HepG2 (cell line): ENCODE measurements at places on chromosomes 11 and 22. TPM values are rescaled to one million over a fixed set of nuclear protein-coding genes. Genes with fewer than 3 reads are reported as not detected.

GRCh38 chr11:14974515-14975251 lies 2.5 kb upstream of the CALCA start:
- H3K36me3 ChIP-seq = no peaks in the 10 kb centered on the region
- no peaks in the 10 kb centered on the region for H3K4me1 ChIP-seq
- H3K4me3 ChIP-seq = no peak overlapping the region
- peaks cover 2% of the 10 kb centered on the region; the same call in 1 of the 2 replicates for H3K27me3 ChIP-seq
- peak; percentile 16 for DNase-seq
- H3K27ac ChIP-seq = no peak overlapping the region

DNA sequence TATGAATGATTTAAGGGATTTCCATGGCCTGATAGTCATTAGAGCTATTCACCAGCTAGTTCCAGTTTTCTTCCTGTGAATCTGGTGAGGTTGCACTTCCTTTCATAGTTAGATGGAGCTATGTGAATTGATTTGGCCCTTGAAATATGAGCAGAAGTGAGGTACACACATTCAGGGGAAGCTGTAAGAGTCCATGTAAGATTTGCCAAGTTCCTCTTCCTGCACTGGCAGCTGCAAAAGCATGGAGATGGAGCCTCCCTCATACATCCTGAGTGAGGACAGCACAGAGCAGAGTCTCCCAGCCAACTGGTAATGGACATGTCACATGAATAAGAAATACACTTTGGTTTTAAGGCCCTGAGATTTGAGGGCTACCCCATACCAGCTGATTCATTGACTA lies 111.7 kb downstream of the CD44 start:
- H3K27me3 ChIP-seq = no peaks in the 10 kb centered on the region
- peaks cover 3% of the 10 kb centered on the region; the same call in 1 of the 3 replicates for H3K36me3 ChIP-seq
- no peak overlapping the region for H3K27ac ChIP-seq
- DNase-seq = no peak
- H3K4me3 ChIP-seq = no peak overlapping the region

DNA sequence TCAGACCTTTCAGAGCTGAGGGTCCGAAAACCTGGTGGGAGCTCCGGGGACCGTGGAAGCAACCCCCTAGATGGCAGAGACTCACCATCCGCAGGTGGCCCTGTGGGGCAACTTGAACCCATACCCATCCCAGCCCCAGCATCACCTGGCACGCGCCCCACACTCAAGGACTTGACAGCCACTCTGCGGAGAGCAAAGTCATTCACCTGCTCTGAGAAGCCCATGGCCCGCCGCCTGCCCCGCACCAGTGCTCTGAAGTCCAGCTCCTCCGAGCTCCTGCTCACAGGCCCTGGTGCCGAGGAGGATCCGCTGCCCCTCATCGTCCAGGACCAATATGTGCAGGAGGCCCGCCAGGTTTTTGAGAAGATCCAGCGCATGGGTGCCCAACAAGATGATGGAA lies 2.0 kb downstream of the ARHGEF17 start:
- no peak for DNase-seq
- H3K27ac ChIP-seq = peak overlapping the region; percentile 99
- peak overlapping the region; percentile 86 for H3K4me3 ChIP-seq
- peaks cover 71% of the 10 kb centered on the region for H3K4me1 ChIP-seq
- no peaks in the 10 kb centered on the region for H3K27me3 ChIP-seq

DNA sequence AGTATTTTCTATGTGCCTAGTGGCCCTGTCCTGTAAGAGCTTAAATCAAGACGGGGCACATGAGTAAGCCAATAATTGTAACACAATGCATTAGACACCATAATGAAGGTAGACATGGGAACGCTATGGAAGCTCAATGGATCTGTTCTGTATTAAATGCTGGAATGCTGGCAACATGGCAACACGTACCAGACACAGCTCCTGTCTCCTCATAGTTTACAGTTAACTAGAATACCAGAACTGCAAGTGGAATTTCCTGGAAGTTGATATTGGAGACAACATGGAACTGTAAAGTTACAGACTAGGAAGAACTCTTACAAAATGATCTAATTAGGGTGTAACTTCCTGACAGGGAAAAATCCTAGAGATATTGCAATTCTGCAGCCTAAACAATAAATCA lies 12.4 kb downstream of the P4HA3 start:
- no peak overlapping the region for H3K27ac ChIP-seq
- DNase-seq = no peak
- no peak overlapping the region for H3K4me3 ChIP-seq
- H3K36me3 ChIP-seq = no peaks in the 10 kb centered on the region

DNA sequence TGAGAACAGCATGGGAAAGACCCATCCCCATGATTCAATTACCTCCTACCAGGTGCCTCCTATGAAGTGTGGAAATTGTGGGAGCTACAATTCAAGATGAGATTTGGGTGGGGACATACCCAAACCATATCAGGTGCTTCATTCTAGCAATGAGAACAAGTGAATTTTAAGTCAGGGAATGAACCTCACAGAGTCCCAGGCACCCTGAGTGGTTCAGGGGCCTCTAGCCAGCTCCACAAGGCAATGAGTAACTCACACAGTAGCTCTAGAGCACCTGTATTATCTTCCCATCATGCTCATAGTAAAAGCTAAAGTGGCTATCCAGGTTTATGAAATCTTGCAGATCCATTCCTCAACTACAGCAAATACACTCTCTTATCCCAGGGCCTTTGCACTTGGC lies 13.1 kb upstream of the ACCSL start:
- H3K4me3 ChIP-seq = no peak overlapping the region
- H3K27me3 ChIP-seq = peaks cover 4% of the 10 kb centered on the region; the same call in 1 of the 2 replicates
- no peak overlapping the region for H3K27ac ChIP-seq
- no peaks in the 10 kb centered on the region for H3K36me3 ChIP-seq
- no peak for DNase-seq

DNA sequence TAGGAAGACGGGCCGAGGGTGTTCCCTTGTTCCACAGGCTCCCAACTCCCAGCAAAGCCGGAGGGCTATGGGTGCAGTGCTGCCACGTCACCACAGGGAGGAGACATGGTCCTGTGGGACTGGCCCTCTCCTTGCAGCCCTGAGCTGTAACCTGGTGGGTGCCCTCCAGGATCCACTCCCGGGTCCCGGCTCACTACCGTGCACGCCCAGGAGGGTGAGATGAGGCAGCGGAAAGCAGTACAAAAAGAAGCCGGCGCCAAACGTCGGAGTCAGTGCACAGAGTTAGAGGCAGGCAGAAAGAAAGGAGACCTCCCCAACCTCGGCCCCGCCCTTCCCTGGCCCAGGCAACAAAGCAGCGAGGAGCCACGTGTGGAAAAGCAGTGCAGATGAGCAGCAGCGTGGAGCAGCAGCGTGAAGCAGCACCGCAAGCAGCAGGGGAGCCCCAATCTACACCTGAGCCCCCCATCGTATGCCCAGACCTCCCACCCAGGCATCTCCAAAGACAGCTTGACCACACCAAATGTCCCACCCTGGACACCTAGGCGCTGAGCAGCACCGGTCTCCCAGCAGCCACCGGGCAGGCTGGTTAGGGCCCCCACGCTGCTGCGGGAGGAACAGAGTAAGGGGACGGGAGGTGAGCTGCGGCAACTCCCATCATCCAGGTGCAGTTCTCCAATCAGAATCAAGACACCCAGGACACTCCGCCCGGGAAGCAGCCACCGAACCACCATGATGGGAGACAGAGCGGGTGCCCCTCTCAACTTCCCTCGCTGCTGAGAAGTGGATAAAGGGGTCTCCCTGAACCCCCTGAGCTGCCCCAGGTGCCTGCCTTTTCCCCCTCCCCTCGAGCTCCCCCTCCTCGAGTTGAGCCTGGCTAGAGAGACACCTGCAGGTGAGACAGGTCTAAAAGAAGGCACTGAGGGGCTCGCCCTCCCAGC lies 28.8 kb downstream of the IGSF9B start:
- no peak overlapping the region for H3K27ac ChIP-seq
- H3K36me3 ChIP-seq = no peaks in the 10 kb centered on the region
- peak; percentile 36 for DNase-seq
- H3K4me3 ChIP-seq = no peak overlapping the region
- peaks cover 11% of the 10 kb centered on the region; the same call in 1 of the 2 replicates for H3K27me3 ChIP-seq
- no peaks in the 10 kb centered on the region for H3K4me1 ChIP-seq

GRCh38 chr22:37229805-37230672 lies 14.0 kb downstream of the RAC2 start:
- peaks cover 22% of the 10 kb centered on the region for H3K4me1 ChIP-seq
- H3K4me3 ChIP-seq = no peak overlapping the region
- no peak overlapping the region for H3K27ac ChIP-seq
- H3K27me3 ChIP-seq = peaks cover 3% of the 10 kb centered on the region; the same call in 1 of the 3 replicates
- no peak for DNase-seq

GRCh38 chr11:74570266-74571061 lies 21.9 kb upstream of the POLD3 start:
- H3K4me1 ChIP-seq = peaks cover 25% of the 10 kb centered on the region
- no peaks in the 10 kb centered on the region; the same call in none of the 2 replicates for H3K27me3 ChIP-seq
- H3K27ac ChIP-seq = no peak overlapping the region

DNA sequence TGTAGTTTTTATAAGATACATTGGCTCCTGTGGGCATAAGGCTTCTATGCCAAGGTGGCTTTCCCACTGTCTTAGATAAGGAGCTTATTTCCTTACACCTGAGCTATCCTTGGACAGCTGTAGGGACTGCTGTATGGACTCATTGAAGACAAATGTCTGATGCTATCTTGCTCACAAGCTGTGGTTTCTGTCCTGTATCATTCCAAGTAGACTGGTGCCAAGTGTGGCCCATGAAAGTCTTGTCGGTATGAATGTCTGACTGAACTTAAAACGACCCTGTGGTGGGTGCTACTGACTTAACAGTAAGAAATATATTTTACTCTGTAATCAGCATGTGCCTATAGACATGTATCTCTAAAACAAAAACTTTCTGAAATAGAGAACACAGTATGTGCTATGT lies 45.0 kb downstream of the LARGE2 start:
- DNase-seq = no peak
- no peaks in the 10 kb centered on the region for H3K27me3 ChIP-seq
- H3K36me3 ChIP-seq = peaks cover 7% of the 10 kb centered on the region
- H3K27ac ChIP-seq = no peak overlapping the region
- no peak overlapping the region for H3K4me3 ChIP-seq

DNA sequence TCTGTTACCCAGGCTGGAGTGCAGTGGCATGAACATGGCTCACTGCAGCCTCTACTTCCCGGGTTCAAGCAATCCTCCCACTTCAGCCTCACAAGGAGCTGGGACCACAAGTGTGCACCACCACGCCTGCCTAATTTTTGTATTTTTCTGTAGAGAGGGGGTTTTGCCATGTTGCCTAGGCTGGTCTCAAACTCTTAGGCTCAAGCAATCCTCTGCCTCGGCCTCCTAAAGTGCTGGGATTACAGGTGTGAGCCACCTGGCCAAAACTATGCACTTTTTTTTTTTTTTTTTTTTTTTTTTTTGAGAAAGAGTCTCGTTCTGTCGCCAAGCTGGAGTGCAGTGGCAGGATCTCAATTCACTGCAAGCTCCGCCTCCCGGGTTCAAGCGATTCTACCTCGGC lies 12.4 kb upstream of the CLDN5 start:
- H3K36me3 ChIP-seq = no peaks in the 10 kb centered on the region
- H3K4me1 ChIP-seq = no peaks in the 10 kb centered on the region
- no peak overlapping the region for H3K27ac ChIP-seq
- no peak overlapping the region for H3K4me3 ChIP-seq
- 0 out of 3 replicates have a peak, but pooled peaks cover 7% of the 10 kb centered on the region for H3K27me3 ChIP-seq
- DNase-seq = no peak

DNA sequence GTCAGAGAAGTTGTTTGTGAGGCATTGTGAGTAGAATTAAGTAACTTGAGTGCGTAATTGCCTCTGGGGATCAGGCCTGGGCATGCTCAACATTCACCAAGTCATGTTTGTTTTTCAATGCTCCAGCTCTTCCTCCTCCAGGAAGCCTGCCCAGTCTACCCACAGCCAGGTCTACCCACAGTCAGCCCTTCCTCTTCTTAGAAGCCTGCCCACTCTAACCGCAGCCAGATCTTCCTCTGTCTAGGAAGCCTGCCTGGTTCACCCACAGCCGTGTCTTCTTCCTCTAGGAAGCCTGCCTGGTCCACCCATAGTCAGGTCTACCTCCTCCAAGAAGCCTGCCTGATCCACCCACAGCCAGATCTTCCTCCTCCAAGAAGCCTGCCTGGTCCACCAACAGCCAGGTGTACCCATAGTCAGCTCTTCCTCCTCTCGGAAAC lies 25.0 kb downstream of the LRP5 start:
- H3K4me3 ChIP-seq = no peak overlapping the region
- peaks cover 8% of the 10 kb centered on the region for H3K36me3 ChIP-seq
- no peak for DNase-seq
- peaks cover 97% of the 10 kb centered on the region for H3K4me1 ChIP-seq
- H3K27me3 ChIP-seq = no peaks in the 10 kb centered on the region

DNA sequence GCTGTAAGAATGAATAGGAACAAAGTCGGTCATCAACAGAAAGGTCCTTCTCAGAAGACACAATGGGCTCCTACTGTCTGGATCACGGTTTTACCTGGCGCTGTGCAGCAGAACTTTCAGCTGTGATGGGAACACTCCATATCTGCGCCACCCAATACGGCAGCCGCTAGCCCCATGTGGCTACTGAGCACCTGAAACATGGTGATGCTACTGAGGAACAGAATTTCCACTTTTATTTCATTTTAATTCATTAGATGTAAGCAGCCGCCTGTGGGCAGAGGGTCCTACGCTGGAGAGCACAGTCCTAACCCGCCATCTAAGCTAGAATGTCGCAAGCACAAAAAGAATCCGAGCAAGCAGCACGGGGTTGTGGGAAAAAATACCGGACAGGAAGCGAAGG lies 2.7 kb downstream of the SULT4A1 start:
- no peak for DNase-seq
- no peak overlapping the region for H3K27ac ChIP-seq
- no peaks in the 10 kb centered on the region for H3K4me1 ChIP-seq
- H3K4me3 ChIP-seq = no peak overlapping the region
- peaks cover 39% of the 10 kb centered on the region for H3K27me3 ChIP-seq
- no peaks in the 10 kb centered on the region for H3K36me3 ChIP-seq

DNA sequence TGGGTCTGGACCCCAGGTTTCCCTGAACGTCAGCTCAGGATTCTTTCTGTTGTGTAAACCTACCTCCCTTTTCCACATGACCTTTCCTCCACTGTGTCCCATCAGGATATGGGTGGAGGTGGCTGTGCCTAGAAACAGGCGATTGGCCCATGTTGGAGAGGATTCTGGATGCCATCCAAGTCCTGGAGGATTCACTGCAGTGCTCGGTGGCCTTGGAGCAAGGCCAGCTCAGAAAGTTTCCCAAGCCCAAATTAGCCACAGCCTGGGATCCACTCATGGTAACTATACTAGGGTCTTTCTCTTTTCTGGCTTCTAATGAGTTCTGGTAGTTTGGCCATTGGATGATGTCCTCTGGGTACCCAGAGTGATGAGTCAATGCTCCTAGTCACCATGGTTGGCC lies 141.6 kb downstream of the SNX19 start:
- H3K27ac ChIP-seq = no peak overlapping the region
- H3K36me3 ChIP-seq = no peaks in the 10 kb centered on the region
- no peak overlapping the region for H3K4me3 ChIP-seq
- no peak for DNase-seq
- H3K4me1 ChIP-seq = no peaks in the 10 kb centered on the region
- no peaks in the 10 kb centered on the region for H3K27me3 ChIP-seq

GRCh38 chr11:13338019-13338426 lies 60.4 kb downstream of the BMAL1 start:
- H3K27me3 ChIP-seq = no peaks in the 10 kb centered on the region
- H3K27ac ChIP-seq = no peak overlapping the region
- peaks cover 27% of the 10 kb centered on the region for H3K4me1 ChIP-seq

- H3K4me3 ChIP-seq = no peak overlapping the region
- no peak overlapping the region for H3K27ac ChIP-seq
- DNase-seq = no peak
Observed at GRCh38 chr11:112211536-112211935, 14.7 kb upstream of the PTS start.

CBX6 gene
- total RNA-seq = 4.7 and 6.5 TPM in 2 replicates

MEI1 gene
- 0.53 and 0.75 TPM in 2 replicates for total RNA-seq

SHISAL1 gene
- total RNA-seq = not detected in 2 replicates

PTPRCAP gene
- total RNA-seq = 0.46 and 0.60 TPM in 2 replicates

MFNG gene
- 1.0 and 1.1 TPM in 2 replicates for total RNA-seq

ZP1 gene
- not detected in 2 replicates for total RNA-seq

ACTN3 gene
- 0.04 TPM in 1 of 2 replicates, not detected in the other for total RNA-seq

AIFM3 gene
- total RNA-seq = 11.0 and 15.3 TPM in 2 replicates

ANKK1 gene
- total RNA-seq = 0.04 TPM in 1 of 2 replicates, not detected in the other
